Muscle of back (tissue), 13 donors: ENCODE measurements at places on chromosomes 13 and 19. TPM values are rescaled to one million over a fixed set of nuclear protein-coding genes. Genes with fewer than 3 reads are reported as not detected.

CGB8 gene
- polyA plus RNA-seq: not detected

EDNRB gene
- polyA plus RNA-seq: 18.5 TPM

ITGBL1 gene
- 2.1 TPM for polyA plus RNA-seq

CATSPERD gene
- not detected for polyA plus RNA-seq

ZGLP1 gene
- polyA plus RNA-seq: 6.1 TPM

FFAR3 gene
- polyA plus RNA-seq: not detected

ZNF837 gene
- polyA plus RNA-seq: 0.36 TPM
